ENCODE measurements at places on chromosomes 7 and 10.

DNA sequence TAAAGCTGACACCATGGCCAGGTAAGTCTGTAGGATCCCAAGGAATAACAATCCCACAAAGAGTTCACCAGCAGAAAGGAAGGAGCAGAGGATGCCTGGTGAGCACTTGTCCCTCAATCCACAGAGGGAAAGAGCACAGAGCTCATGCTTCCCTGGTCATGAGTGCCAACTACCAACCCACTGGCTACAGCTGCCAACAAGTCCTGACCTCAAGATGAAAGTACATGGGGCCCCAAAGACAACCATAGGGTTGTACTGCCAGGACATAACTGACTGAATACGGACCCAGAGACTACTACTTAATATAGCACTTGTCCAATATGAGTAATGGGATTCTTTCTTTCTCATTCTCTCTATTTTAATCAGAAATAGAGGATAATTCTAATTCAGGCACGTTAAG, 83.3 kb downstream of the JCAD start:
- DNase-seq, result no peak

DNA sequence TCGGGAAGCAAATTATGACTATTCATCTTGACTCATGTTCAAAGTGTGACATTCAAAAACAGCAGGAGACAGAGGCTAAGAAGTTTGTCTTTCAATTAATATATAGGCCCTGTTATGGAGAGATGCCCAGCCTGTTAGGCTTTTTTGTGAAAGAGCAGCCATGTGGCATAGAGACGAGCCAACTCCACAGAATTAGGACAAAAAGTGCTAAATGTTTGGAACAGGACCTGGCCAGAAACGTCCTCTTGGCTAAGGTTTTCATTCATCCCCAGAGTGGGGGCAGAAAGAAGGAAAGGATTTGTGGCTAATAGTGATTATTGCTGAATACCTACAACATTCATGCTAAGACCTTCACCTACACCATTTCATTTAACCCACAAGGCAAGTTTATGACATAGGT, 324.7 kb upstream of the NPVF start:
- DNase-seq, result no peak

DNA sequence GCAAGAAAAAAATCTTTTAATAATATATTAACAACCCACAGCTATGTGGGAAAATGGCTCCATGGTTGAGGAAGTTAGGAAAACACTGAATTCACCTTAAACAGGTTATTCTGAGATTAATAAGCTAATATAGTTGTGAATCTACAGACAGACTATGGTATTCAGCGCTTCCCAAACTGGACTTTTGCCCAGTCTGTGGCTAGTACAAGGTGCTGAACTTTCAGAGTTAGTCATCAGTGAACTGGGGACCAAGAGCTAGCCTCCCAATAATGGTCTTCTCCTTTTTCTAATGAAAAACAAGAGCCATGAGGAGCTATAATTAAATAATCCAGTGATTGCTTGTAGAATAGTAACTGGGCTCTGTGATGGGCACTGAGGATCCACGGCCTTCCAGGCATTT, 65.3 kb downstream of the FRMPD2 start:
- no peak for DNase-seq

GRCh38 chr10:78044699-78045098, 11.0 kb downstream of the RPS24 start:
- DNase-seq, result no peak

DNA sequence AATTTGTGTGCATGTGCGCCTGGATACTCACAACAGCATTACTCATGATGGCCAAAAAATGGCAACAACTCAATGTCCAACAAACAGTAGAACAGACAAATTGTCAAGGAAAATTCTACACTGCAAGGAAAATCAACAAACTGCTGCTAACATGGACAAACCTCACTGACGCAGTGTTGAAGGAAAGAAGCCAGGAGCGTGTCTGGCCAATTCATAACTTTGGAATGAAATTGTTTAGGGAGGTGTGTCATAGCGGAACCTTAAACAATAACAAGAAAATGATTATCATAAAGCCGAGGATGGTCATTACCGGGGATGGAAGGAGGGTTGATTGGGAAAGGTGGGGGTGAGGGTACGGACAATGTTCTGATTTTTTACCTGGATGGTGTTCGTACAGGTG, 29.1 kb downstream of the ALOX5 start:
- DNase-seq, result no peak

- DNase-seq, result no peak
These were observed 105.8 kb downstream of the ELMO1 start for GRCh38 chr7:37342688-37343471.

DNA sequence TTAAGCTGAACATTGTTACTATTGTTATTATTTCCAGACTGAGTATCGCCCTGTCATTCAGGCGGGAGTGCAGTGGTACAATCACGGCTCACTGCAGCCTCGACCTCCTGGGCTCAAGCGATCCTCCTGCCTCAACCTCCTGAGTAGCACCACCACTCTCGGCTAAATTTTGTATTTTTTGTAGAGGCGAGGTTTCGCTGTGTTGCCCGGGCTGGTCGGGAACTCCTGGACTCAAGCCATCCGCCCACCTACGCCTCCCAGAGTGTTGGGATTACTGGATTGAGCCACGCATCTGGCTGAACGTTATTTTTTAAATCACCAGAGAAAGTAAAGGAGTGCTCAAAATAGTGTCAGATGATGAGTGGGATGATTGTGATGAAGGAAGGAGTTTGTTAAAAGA, 1.4 kb upstream of the HNRNPF start:
- no peak for DNase-seq

DNA sequence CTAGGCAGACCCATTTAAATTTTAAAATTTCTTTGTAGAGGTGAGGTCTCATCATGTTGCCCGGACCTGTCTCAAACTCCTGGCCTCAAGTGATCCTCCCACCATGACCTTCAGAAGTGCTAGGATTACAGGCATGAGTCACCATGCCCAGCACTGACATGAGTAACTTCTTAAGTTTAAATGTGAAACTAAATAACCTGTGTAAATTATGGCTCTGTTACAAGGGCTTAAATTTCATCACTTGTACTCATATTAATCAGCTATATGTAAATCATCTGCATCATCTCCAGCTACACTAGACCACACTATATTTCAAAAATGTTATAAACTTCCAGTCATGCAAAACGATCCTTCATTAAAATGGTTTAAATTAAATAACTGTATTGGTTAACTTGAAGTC, 56.1 kb downstream of the ATAD1 start:
- peak; percentile 40 for DNase-seq

- no peak for DNase-seq
These were observed 8.8 kb upstream of the ZMIZ1 start for GRCh38 chr10:79059859-79060379.

GRCh38 chr10:4894335-4894734, 68.3 kb downstream of the AKR1E2 start:
- DNase-seq, result no peak

- DNase-seq, result no peak
These were observed 11.4 kb downstream of the JAZF1 start for GRCh38 chr7:28169230-28169629.

DNA sequence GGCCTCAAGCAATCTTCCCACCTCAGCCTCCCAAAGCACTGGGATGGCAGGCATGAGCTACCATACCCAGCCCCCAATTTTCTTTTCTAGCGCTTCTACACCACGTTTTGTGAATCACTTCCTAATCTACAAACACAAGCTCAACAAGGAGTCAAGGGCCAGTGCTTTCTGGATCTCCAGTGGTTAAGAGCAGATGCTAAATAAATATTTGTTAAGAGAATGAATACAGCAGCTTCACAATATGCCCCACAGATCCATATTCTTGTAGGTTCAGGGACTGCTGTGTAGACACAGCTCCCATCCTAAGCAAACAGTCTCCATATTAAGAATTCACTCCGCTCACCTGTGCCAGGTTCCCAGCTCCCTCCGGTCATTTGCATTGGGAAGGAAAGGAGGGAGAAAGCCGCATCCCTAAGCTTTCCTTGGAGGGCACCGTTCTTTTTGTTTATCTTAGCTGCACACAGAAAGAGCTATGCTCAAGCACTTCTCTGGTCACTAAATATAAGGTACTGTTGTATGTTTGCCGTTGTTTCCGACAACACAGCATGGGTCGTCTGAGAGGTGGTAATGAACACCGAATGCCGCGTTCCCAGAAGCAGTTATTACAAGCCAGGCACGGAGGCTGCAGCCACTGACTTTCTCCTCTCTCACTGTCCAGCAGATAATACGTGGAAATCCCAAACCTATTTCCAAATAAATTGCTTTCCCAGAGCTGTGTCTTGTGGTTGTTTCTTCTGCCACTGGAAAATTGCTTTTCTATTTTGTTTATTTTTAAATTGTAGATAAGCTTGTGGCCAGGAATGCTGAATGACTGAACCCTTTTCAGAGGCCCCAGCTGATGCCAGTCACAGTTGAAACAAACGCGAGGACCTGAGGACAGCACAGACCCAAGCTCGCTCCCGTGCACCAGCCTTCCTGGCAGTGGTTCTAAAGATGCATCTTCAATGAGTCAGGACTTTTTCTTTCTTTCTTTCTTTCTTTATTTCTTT, 217.1 kb downstream of the PRPF18 start:
- DNase-seq, result no peak

GRCh38 chr7:74343281-74344131, 54.3 kb downstream of the CLIP2 start:
- DNase-seq, result peak; percentile 38

GRCh38 chr10:89330537-89331212, 2.9 kb downstream of the IFIT3 start:
- no peak for DNase-seq

DNA sequence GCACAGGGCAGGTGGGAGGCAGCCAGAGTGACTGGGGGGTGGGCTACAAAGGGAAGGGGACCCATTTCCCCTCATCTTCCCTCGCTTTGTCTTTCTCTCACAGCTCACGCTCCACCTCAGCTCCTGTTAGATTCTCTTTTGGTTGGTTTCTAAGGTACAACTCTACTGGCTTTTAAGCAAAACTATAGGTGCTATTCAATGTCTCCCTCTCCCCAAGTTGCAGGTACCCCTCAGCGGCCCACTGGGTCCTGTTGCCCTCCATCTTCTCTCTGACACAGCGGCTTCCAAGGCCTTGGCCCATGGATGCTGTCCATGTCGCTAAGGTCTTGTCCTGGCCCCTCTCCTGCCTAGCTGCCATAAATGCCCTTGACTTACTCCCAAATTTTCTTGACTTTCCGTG, 168.4 kb downstream of the COBL start:
- no peak for DNase-seq

DNA sequence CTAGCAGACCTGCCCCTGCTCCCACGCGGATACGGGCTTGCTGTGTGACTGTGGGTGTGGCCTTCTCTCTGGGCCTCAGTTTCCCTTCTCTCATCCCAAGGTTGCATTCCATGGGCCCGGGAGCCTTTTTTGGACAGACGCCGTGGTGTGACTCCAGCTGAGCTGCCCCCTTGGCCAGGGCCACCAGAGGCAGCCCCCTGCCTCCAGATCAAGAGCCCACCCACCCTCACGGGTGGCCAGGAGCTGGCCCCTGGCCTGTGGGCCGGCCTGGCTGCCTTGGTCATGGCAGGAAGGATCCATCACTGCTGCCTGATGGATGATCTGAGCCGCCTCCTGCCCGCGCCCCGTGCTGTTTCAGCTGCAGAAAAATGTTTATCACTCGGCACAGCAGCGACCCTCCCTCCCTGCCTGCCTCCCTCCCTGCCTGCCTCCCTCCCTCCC, 27.8 kb upstream of the ELFN1 start:
- no peak for DNase-seq
